ENCODE measurements at places on chromosomes 13 and 19.

- DNase-seq, result no peak
These were observed 14.4 kb downstream of the ARHGAP35 start for GRCh38 chr19:46875234-46875633.

GRCh38 chr19:2221250-2221831, 14.8 kb downstream of the PLEKHJ1 start:
- no peak for DNase-seq

DNA sequence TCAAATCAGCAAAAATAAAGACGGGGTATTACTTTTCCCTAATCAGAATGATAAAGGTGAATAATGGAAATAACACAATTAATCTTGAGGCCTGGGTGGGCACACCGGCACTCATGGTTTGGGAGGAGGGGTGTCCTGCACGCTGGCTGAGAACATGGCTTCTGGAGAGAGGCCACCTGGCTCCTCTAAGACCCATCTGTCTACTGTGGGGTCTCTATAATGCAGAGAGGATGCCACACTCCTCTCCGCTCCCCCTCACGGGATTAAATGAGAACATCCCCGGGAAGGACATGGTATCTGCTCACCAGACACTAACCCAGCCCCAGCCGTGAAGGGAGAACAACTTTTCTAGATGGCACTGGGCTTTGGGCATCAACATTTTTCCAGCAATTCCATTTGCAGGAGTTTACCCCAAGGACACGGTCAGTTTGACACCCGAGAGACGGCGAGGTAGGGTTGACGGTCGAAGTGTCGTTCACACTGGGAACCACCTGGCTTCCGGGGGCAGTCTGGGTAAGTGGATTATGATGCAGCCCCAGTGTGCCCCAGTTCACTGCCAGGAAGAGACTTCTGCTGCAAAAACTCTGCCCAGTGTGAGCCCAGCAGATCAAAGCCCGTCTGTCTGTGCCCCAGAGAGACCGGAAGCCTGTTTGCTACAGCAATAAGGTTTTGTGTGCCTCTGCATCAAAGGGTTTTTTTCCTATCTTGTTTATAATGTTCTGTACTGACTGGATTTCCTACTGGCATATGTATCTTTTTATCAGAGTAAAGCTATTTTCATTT, 56.6 kb downstream of the CEBPG start:
- DNase-seq, result no peak

GRCh38 chr19:36140304-36141038, 605 bp downstream of the CAPNS1 start:
- DNase-seq, result no peak

GRCh38 chr19:29285187-29285687, 72.3 kb upstream of the UQCRFS1 start:
- no peak for DNase-seq

DNA sequence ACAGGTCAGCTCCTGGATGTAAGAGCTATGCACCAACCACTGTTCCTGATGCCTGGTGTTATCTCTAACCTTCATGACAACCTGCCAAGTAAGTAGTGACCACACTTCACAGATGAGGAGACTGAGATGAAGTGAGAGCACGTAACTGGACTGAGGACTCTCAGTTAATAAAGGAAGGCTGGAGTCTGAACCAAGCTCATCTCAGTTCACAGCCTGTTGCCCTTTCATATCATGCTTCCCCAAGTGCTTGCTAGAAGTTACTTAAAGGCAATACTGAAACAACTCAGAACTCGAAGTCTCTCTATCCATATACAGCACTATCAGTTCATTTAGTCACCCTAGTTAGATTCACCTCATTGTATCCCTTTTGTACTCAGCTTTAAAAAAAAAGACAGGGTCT, 119.7 kb downstream of the ABCC4 start:
- no peak for DNase-seq

GRCh38 chr19:21317821-21318220, 11.4 kb downstream of the ZNF708 start:
- no peak for DNase-seq

DNA sequence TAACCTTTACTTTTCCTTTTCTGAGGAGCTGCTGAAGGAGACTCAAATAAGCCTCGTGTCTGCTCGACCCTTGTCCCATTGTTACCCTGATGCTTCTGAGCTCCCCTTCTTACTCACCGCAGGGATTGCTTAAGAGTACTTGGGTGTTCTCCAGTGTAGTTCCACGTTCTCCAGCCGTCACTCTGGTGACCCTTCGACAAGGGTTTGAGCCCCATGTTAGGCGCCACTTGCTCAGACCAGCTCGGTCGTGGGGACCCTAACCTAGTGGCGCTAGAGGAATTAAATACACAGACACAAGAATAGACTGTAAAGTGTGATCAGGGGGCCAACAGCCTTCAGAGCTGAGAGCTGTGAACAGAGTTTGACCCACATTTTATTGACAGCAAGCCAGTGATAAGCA, 10.3 kb downstream of the ZNF480 start:
- no peak for DNase-seq

DNA sequence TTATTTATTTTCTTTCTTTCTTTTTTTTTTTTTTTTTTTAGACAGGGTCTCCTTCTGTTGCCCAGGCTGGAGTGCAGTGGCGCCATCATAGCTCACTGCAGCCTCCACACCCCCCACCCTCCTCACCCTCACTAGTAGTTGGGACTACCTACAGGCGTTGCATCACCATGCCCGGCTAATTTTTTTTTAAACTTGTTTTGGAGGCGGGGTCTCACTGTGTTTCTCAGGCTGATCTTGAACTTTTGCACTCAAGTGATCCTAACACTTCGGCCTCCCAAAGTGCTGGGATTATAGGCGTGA, 33.6 kb downstream of the GJA3 start:
- DNase-seq, result no peak

DNA sequence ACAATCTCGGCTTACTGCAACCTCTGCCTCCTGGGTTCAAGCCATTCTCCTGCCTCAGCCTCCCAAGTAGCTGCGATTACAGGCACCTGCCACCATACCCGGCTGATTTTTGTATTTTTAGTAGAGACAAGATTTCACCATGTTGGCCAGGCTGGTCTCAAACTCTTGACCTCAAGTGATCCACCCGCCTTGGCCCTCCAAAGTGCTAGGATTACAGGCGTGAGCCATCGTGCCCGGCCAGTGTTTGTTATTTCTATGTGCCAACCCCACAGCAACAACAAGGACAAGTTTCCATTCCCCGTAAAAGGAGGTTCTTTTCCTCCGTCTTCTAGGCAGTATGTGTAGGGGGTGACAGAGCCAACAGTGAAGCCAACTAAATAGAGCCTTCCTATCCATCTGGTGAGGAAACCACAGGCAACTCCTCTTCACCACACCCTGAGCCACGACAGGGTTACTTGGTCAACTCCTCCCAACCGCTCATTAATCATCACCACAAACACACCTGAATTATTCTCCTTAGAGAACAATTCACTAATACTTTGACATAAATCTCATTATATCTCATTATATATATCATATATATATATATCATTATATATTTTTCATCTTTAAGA, 25.5 kb downstream of the FOXO1 start:
- no peak for DNase-seq
